T-helper 1 cell (primary cell): ENCODE measurements at places on chromosomes 3 and 15.
A peak's percentile ranks its signal among the peaks of the same experiment; 100 is the strongest.

DNA sequence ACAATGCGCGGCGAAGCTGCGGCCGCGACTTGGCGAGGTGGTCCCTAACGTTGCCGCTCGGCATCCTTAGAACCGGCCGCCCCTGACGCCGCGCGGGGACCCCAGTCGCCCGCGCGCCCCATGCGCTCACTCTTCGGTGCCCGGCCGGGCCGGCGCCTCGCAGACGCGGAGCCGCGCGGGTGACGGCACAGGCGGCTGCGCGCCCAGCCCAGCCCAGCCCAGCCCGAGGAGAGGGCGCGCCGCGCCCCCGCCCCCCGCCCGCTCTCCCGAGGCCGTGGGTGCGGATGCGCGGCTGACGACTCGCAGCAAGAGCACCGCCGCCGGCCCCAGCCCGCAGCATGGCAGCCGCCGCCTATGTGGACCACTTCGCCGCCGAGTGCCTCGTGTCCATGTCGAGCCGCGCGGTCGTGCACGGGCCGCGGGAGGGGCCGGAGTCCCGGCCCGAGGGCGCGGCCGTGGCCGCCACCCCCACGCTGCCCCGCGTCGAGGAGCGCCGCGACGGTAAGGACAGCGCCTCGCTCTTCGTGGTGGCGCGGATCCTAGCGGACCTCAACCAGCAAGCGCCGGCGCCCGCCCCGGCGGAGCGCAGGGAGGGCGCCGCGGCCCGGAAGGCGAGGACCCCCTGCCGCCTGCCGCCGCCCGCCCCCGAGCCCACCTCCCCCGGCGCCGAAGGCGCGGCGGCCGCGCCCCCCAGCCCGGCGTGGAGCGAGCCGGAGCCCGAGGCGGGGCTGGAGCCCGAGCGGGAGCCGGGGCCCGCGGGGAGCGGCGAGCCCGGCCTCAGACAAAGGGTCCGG is 437 bp downstream of the KLF13 start:
- DNase-seq, result peak; percentile 81

- DNase-seq, result no peak
Measured at GRCh38 chr3:46413951-46414350, 6.9 kb downstream of the CCRL2 start.

- DNase-seq, result no peak
Measured at GRCh38 chr15:58852347-58852746, 81.1 kb downstream of the SLTM start.

DNA sequence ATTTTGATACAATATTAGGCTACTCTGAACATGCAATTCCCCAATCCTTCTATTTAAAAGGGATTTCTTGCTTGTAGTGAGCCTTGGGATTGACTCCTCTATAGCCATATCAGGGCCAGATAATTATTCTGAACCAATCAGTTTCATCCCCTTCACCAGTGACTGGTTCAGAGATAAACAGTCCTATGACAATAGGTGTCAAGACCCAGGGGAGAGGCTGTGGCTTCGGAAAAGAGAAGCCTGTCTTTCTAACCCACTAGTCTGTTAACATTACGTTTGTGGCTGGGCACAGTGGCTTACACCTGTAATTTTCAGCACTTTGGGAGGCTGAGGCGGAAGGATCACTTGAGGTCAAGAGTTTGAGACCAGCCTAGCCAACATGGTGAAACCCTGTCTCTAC is 6.2 kb upstream of the ISLR2 start:
- DNase-seq, result no peak

GRCh38 chr3:42130329-42131070 is 39.3 kb downstream of the TRAK1 start:
- no peak for DNase-seq

- peak; percentile 46 for DNase-seq
Measured at GRCh38 chr15:80695099-80695910, at the start of gene ABHD17C. Gene ABHD17C, plus strand, starts transcription at chr15:80695310. Its CDS starts 120 bp downstream, at chr15:80695430.

GRCh38 chr3:197428117-197428801 is 127.5 kb downstream of the BDH1 start:
- peak; percentile 2 for DNase-seq

DNA sequence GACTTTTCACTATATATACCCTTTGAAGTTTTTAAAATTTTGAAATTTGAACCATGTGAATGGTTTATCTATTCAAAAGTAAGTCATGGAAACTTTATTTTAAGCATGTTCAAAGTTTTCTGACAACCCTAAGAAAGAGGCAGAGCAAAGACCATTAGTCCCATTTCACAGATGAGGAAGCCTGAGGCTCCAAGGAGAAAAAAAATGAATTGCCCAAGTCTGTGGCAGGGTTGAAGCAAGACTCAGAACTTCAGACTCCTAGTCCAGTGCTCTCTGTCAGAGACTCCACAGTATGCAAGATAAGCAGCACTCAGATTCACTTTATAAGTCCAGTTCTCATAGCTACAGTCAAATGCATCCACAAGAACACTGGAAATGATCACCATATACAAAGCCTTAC is 4.5 kb downstream of the RAB43 start:
- no peak for DNase-seq

- DNase-seq, result no peak
Measured at GRCh38 chr3:54520060-54520459, 397.7 kb downstream of the CACNA2D3 start.

DNA sequence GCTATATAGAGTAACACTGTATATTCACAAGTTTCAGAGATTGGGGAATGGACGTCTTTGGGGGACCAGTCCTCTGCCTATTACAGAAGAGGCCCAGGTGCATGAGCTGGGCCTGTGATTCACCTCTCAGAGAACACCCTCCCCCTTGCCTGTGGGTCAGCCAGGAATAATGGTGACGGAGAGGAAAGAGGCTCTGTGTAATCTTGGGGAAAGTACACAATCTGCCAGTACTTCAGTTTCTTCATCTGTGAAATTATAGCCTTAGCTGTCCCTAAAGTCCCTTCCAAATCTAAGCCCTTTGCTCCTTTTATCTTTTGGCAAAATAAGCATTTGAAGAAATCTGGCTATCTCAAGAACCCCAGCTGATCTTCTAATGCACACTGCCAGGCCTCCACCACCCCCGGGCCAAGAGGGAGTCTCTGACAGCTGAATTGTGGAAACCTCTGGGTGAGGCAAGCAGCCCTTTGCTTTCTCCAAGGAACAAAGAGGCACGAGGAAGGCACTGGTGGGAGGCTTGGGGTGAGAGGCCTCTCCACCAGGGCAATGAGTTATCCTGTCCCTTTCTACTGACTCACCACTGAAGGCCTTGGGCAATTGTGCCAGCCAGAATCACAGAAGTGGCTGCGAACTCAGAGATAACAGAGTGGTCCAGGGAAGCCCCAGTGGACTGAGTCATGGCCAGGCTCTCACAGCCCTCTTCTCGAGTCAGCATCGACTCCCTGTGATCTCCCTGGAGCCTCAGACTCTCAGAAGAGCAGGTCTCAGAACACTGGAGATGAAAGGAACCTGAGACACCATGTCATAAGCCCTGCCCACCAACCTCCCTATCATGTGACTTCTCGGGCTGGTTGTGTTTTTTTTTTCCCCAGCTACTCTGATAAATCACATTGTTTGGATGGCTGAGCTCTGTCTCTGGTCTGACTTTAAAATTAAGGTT is 31.8 kb downstream of the CCNL1 start:
- peak; percentile 27 for DNase-seq

DNA sequence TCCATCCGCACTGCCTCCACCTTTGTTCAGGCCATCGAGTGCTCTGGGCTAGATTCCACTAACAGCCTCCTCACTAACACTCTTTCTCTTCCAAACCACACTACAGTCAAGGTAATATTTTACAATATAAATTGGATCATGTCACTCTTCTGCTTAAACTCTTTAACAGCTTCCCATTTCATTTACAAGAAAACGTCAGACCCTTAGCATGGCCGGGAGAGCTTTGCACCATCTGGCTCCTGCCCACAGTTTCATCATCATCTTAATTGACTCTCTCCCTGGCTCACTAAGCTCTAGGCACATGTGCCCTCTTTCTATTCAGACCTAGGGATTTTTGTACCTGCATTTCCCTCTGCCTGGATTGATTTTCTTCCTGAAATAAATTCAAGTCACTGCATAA is 354.7 kb downstream of the FGF12 start:
- DNase-seq, result no peak

GRCh38 chr15:52568601-52569585 is at the start of gene ARPP19:
Gene ARPP19, minus strand, starts transcription at chr15:52569030. Its CDS starts 138 bp downstream, at chr15:52568892.
- DNase-seq, result peak; percentile 70

- DNase-seq, result no peak
Measured at GRCh38 chr3:145951441-145951840, 209.5 kb downstream of the PLOD2 start.

GRCh38 chr3:35440826-35441225 is 198.5 kb upstream of the ARPP21 start:
- DNase-seq, result no peak

GRCh38 chr3:52118156-52118875 is 35.9 kb downstream of the POC1A start:
- DNase-seq, result no peak

- no peak for DNase-seq
Measured at GRCh38 chr3:54547846-54548245, 380.0 kb downstream of the LRTM1 start.

GRCh38 chr15:31207246-31207645 is 105.7 kb upstream of the TRPM1 start:
- DNase-seq, result no peak

DNA sequence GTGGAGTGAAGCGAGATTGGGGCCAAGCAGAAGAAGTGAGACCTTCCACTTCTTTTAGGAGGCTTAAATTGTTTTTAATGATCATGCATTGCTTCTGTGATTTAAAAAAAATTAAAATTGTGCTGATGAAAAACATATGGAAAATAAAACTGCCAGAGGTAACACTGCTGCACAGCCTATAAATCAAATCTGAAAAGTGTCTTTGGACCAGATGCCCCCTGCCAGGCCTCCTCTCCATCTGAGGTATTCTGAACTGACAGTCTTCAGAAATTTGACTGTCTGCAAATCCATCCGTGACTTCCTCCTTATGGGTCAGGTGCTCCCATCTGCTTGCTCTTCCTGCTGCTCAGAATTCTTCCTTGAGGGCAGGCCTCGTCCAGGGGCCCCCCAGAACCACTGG is 108.5 kb upstream of the NR2E3 start:
- DNase-seq, result no peak

GRCh38 chr15:94395640-94396039 is 164.3 kb downstream of the MCTP2 start:
- no peak for DNase-seq

DNA sequence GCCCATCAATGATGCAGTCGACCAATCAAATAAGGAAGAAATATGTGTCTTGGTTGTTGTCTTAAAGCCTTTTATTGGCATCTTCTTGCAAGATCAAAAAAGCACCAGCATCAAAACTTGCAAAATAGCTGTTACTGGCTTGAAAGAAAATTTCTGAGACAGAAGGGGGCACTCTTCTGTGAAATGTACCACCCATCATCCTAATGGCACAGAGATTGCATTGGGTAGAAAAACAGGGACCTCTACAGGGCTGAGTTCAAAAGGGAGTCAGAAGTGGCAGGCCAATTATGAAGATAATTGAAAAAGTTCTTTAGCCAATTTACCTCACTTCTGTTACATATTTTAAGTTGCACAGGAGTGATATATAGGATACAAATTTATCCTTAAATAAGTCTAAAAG is 122.3 kb upstream of the GPR149 start:
- DNase-seq, result no peak

DNA sequence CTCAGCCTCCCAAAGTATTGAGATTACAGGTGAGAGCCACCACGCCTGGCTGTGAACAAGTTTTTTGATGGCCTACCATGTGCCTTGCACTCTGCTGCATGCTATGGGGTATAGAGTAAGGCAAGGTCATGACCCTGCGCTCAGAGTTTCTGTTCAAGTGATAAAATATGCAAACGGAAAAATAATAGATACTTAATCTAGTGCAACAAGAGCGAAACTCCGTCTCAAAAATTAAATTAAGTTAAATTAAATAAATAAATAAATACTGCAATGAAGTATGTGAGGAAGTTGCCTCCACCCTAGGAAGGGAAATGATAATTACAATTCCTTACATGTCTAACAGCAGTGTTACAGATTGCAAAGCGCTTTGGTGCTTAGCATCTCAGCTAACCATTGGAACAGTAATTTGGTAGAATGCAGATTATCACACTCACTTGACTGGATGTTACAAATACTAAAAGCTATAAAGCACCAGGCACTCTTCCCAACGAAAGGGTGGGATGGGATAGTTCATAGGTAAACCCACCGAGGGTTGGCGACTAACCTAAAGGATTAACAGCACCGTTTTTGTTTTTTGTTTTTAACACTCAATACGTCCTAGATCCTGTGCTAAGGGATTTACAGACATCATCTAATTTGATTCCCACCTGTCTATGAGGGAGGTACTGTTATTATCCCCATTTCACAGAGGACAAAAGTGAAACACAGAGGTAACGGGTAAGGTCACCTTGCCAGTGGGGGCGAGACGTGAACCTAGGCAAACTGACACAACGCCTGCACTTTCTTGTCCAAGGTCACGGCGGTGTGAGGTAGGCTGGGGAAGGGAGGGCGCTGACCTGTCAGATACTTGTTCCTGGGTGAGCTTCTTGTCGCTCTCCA is 793 bp upstream of the FANCD2 start:
- no peak for DNase-seq

- no peak for DNase-seq
Measured at GRCh38 chr3:53190659-53191058, 29.6 kb downstream of the PRKCD start.

GRCh38 chr3:101252307-101252706 is 68.1 kb downstream of the IMPG2 start:
- no peak for DNase-seq

- no peak for DNase-seq
Measured at GRCh38 chr3:113249111-113249510, 37.8 kb downstream of the BOC start.

GRCh38 chr15:101391981-101392640 is 97.1 kb upstream of the SNRPA1 start:
- no peak for DNase-seq

GRCh38 chr3:66625505-66626216 is 124.8 kb upstream of the LRIG1 start:
- DNase-seq, result no peak

- no peak for DNase-seq
Measured at GRCh38 chr3:52432225-52432624, 12.7 kb downstream of the SEMA3G start.

- no peak for DNase-seq
Measured at GRCh38 chr3:110711851-110712516, 359.6 kb upstream of the NECTIN3 start.

- no peak for DNase-seq
Measured at GRCh38 chr3:20047976-20048883, 8.0 kb downstream of the KAT2B start.

DNA sequence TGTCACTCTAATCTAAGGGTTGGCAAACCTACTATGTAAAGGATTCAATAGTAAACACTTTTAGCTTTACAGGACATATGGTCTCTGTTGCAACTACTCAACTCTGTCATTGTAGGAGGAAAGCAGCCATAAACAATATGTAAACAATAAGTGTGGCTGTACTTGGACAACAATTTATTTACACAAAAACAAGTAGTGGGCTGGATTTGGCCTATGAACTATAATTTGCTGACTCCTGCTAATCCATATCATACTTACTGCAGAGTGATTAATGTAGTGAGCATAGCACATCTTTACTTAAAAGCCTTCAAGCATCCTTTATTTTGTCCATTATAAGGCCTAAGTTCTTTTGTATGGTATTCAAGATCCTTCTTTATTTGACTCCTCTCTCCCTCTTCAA is 441.9 kb downstream of the ZIC1 start:
- DNase-seq, result no peak
